ENCODE measurements at places on chromosomes 11 and 22.

DNA sequence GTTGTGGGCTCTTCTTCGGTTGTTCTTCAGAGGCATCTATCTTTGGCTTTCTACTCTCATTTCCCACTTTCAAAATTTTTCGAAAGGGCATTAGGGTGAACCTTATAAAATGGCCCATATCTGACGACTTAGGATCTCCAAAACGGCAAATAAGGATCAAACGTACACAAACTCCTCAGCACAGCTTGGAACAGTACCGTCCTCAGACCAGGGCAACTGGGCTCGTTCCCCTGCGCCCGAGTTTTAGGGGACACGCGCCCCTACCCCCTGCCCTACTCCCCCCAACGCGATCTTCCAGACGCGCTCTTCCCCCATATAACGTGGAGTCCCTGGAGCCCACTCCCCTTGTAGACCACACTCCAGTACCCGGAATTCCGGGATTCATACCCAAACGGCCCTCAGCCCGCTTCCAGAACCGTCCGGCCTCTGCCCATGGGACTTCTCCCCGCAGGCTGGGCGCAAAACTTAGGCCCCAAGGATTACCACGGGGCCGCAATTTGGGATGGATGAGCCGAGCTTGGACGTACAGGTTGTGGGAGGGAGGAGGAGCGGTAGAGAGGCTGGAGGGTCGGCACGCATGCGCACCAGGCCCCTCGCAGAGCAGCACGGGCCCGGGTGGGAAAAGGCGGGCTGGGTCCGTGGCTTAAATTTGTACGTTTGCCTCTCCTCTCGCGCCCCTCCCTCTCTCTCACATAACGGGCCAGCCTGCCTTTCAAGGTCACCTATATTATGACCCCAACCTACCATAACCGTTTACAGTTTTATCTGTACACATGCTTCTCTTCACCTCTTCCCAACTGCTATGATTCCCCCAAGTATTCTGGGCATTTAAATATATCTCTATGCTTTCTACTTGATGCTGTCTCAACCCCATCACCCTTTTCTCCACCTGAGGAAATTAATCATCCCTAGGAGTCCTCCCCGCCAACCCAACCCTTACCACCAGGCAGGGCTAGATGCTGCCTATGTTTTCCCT is 3.4 kb downstream of the CCDC89 start:
- DNase-seq: peak; percentile 27

- no peak for DNase-seq
Measured at GRCh38 chr11:104830508-104830907, 67.8 kb downstream of the CASP12 start.

DNA sequence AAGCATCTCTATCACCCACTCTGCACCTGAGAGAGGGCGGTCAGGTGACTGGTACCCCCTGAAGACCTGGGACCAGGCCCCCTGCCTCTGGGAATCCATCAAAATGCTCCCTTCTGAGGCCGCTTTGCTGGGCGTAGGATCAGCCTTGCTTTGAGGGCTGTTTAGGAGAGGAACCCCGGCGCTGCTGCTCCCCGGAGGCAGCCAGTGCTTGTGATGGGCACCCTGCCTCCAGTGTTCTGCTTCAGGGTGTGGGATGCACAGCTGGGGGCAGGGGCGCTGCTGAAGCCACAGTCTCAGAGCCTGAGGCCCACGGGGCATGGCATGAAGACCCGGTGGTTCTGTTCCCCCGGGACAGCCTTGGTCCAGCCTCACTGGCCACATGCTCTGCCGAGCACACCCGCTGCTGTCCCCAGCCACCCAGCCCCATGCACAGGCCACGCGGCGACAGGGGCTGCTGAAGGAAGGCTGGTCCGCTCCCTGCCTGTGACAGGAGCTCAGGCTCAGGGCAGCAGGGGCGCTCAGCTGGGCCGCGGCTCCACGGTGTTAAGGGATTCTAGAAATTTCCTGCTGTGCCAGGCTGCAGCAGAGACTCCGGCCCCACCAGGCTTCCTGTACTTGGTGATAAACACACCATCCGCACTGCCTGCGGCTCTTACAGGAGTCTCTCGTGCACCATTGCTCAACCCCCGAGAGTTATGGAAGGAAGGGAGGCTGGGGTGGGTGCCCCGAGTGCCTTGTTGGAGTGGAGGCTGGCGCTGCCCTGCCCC is 91.0 kb downstream of the KCNQ1 start:
- DNase-seq: no peak

- no peak for DNase-seq
Measured at GRCh38 chr11:18749681-18750319, 23.8 kb upstream of the IGSF22 start.

GRCh38 chr11:17898071-17898470 is 114.8 kb downstream of the SERGEF start:
- DNase-seq: no peak

DNA sequence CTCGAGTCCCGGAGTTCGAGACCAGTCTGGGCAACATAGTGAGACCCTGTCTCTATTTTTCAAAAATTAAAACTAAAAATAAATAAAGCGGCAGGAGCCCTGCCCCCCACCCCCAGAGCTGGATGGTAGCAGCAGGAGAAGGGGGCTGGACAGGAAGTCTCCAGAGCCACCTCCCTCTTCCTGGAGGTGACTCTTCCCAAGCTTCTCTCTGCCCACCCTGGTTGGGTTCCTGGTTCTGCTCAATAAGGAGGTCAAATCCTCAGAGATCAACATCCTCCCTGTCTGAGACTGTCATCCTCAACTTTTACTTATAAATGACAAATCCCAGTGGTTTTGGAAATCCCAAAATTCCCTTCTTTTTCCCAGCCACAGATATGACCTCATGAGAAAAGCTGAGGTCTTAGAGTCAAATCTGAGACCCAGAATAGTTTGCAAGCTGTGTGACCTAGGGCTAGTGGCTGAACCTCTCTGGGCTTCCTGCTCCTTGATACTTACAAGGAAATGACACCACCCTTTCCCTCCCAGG is 987 bp downstream of the C1QTNF6 start:
- no peak for DNase-seq

- DNase-seq: no peak
Measured at GRCh38 chr11:10657308-10658271, 36.0 kb downstream of the IRAG1 start.

- DNase-seq: no peak
Measured at GRCh38 chr22:45587638-45588505, 83.8 kb upstream of the ATXN10 start.

- no peak for DNase-seq
Measured at GRCh38 chr22:49677495-49677889, 150.2 kb downstream of the BRD1 start.

DNA sequence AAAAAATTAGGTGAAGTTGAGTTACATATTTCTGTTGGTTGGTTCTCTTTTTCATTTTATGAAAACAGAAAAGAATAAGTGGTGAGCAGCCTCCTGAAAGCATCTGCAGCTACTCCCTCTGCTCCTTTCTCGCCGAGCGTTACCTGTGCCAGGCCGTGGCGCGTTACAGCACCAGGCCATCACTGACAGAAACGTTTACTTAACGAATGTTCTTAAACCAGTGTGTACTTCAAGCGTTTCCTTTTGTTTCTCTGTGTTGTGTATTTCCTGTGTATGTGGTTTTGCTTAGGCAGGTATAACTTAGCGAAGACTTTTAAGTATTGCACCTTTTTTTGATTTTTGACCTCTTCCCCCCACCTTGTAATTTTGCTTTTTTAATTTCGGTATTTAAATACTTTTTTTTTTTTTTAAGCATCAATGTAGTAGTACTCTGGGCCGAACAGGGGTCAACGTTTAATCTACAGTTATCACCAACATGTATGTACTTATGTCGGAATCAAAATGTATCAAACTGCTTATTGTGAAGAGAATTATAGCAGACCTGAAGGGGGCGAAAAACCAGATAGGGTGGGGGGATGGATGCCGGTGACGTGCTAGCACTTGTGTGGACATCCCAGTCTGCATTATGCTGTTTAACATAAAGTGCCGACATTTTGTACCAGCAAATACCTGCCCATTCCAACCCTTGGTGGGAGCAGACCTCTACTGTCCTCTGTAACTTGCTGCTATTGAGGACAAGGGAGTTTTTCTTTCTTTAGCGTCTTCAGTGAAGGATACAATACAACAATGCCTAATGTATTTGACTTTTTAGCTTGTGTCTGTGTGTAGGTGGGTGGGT is 21.6 kb upstream of the ADSL start:
- no peak for DNase-seq

Measured in stimulated activated CD8-positive, alpha-beta memory T cell treated with anti-CD3 and anti-CD28 coated beads, Interleukin-2, amount 100 ng/mL, for 1 hour (primary cell).